ENCODE measurements at places on chromosomes 1 and 21.

GRCh38 chr1:23462766-23463165, 21.2 kb downstream of the ASAP3 start:
- no peak for DNase-seq

GRCh38 chr1:42439940-42440339, 15.9 kb downstream of the ZMYND12 start:
- no peak for DNase-seq

DNA sequence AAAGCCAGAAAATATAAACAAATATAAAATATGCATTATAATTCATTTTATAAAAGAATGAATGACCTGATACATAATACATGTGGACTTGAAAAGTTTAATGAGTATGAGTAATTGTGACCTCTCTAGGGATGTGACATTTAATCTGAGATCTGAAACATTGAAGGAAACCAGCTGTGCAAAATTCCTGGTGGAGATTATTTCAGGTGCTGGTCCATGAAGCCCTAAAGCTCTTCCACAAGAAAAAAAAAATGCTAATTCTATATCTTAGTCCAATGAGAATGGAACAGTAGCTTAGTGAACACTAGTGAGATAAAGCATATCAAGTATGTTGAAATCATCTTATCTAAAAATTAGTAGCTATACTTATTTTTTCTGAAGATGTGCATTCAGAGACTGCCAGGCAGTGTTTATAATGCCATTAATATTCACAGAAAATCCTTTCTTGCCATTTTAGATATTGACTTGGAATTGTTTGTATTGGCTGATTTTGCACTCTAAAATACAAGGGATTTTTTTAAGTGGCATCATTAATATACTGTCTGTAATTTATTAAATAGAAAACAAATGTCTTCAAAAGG, 1485.9 kb downstream of the PLA2G4A start:
- no peak for DNase-seq

DNA sequence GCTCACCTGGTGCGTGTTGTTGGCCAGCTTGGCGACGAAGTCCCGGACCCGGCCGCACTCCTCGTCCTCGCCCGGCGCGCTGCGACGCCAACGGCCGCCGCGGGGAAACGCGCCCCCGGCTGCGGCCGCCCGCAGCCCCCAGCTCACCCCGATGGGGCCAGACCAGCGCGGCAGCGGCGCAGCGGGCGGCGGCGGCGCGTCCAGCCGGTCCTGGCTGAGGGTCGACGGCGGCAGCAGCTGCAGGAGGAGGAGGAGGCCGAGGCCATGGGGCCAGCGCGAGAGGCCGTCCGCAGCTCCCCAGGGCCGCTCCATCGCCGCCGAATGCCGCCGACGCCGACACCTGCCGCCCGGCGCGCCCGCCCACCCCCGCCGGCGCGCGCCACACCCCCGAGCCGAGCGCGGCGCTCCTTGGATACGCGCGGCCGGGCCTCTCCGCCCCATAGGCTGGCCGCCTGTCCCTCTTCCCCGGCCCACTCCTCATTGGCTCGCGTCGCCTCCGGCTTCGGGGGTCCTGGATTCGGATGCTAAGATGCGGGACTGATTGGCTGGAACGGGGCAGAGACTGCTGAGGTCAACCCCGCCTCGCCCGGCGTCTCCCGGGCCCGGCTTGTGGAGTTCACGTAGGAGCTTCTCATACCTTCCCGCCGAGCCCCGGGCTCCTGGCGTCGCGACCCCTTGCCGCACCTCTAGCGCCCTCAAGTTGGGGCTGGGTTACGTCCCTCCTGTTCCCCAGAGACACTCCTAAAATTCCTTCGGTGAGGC, at the start of gene SORT1:
Gene SORT1, minus strand, starts transcription at position 338 of the 762 bp plus-strand sequence. Its CDS starts 26 bp downstream, at position 312.
- DNase-seq: peak; percentile 52

- no peak for DNase-seq
These were observed 6.1 kb downstream of the ADAMTS4 start for GRCh38 chr1:161192476-161193465.

GRCh38 chr1:16677552-16678431, 11.0 kb upstream of the RNU1-3 start:
- peak; percentile 3 for DNase-seq

DNA sequence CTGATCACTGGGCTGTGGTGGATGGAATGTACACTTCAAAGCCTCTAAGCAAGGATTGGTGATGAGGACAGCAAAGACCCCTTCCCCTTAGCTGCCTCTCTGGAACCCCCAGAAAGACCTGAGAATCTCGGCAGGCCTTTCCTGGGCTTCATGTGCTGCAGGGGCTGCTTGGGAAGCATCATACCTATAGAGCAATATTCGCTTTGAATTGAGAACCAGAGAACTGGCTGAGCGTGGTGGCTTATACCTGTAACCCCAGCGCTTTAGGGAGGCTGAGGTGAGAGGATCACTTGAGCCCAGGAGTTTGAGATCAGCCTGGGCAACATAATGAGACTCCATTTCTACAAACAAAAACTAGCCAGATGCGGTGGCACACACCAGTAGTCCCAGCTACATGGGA, 22.0 kb downstream of the CSF1 start:
- no peak for DNase-seq

DNA sequence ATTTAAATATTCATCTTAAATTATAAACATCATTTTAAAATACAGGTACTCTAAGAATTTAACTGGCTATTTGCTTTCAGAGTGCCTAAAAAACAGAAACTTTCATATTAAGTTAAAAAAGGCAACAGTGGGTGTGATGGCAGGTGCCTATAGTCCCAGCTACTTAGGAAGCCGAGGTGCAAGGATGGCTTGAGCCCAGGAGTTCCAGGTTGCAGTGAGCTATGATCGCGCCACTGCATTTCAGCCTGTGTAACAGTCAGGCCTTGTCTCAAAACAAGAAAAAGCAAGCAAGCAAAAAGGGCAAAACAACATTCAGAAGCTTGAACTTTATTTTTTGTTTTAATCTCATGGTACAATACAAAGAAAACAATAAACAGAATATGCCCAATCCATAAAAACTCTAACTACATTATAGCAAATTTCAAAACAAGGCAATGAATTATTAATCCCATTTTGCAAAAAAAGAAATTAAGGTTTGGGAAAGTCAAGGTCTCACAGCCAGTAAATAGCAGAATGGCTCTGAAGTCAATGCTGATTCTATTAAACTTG, 15.2 kb downstream of the ENAH start:
- no peak for DNase-seq

GRCh38 chr1:6163973-6164617, 16.0 kb downstream of the CHD5 start:
- DNase-seq: no peak

DNA sequence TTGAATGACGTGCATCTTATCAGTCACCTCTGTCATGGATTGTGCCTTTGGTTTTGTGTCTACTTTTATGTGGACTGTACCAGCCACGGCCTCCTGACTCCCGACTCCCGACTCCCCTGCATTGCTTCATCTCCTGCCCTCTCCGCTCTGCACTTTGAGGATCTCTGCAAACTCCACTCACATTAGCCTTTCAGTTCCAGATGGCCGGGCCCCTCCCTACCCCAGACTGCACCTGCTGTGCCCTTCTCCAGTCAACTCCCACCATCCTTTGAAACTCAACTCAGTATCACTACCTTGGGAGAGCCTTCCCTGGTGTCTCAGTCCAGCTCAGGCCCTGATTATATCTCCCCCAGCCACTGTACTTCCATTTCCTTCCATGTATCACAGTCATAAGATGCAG, 71.4 kb downstream of the MDM4 start:
- DNase-seq: no peak

- no peak for DNase-seq
These were observed 68.7 kb downstream of the ADAMTS1 start for GRCh38 chr21:26776310-26777021.

DNA sequence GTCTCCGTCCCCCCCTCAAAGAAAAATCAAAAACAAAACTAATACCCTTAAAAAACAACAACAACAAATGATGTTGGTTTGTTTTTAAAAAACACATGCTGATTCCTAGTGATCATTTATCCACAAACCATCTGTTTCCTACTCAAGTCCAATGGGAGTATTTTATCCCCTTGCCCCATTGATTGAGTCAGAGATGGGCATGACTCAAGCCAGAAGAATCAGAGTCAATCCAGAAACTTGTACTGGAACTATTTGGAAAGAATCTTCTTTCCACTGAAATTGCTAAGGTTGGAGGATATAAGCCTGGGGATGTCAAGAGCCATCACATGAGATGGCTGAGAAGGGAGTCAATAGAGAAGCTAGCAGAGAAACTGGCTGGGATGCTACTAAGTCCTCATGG, 176.4 kb downstream of the MIS18A start:
- no peak for DNase-seq

GRCh38 chr21:32494934-32495709, 82.6 kb downstream of the EVA1C start:
- DNase-seq: no peak

DNA sequence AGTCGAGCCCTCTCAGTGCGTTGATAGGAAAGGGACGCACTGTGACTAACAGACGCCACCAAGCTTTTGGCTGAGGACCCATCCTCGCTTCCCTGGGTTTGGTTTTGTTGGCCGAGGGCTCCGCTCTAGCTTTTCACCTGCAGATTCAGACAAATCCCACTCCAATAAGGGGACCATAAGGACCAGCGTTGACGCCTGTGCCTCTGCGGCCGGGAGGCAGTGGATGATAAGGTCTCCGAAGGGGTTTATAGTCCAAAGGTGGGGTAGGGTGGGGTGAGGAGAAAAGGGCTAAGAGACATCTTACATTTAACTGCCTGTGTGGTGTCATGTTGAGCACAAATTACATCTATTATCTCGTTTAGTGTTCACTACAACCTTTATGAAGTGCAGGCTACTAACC, 760 bp downstream of the PEX14 start:
- DNase-seq: no peak

Measured in GM18507 (cell line).